Left forelimb (tissue), 1 donor: ENCODE measurements at places on chromosomes 11 and 22.

DNA sequence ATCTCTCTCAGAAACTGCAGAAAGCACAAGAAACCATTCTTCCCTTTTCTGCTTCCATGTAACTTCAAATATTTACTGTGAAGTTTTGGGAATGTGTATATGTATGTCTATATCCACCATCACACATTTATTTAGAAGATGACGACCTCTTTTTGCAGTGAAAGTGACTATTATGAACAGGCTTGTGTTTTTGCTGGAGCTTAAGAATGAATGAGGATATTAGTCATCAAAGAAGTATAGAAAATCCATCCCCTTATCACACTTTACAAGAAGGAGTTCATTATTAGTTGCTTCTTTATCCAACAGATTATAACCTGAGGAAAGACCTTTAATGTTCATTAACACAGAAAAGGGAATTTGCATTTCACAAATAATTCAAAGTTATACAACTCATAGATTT, 21.1 kb upstream of the SLC5A12 start:
- DNase-seq = no peak

DNA sequence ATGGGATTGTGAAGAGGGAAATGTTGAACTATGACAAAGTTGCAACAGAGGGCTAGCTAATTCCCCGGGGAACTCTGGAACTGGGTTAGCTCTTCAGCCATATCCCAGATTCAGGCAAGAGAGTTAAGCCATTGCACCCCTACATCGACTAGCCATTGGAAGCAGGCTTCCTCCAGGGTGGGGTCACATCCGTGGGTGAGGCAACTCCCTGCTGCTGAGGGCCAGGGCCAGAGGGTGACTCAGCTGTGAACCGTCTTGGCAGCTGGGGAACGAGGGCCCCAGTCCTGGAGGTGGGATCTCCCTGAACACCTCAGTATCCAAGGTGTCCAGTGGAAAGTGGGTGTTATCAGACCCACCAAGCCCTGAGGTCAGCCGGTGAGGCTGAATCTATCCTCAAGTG, 41.1 kb downstream of the RPS6KA4 start:
- DNase-seq = no peak

DNA sequence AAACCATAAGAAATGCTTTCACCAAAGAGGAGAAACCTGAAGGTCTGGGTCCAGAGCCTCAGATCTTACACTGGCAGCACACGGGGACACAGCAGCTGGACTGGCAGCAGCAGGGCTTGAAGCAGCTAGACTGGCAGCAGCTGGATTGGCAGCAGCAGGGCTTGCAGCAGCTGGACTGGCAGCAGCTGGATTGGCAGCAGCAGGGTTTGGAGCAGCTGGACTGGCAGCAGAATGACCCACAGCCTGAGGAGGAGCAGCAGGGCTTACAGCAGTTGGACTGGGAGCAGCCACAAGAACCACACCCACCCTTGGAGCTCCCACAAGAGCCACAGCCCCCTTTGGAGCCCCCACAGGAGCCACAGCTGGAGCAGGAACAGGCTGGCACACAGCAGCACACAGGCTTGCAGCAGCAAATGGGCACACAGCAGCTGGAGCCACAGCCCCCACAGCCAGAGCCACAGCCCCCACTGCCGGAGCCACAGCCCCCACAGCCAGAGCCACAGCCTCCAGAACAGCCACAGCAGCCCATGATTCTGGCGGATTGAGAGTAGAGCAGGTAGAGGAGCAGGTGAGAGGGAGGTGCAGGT, at the start of gene KRTAP5-11:
Gene KRTAP5-11, minus strand, starts transcription at position 567 of the 587 bp plus-strand sequence. Its CDS starts 38 bp downstream, at position 529.
- no peak for DNase-seq

GRCh38 chr11:17478070-17478469, 1.4 kb upstream of the ABCC8 start:
- no peak for DNase-seq

GRCh38 chr11:61472282-61472681, 36.3 kb upstream of the LRRC10B start:
- no peak for DNase-seq

DNA sequence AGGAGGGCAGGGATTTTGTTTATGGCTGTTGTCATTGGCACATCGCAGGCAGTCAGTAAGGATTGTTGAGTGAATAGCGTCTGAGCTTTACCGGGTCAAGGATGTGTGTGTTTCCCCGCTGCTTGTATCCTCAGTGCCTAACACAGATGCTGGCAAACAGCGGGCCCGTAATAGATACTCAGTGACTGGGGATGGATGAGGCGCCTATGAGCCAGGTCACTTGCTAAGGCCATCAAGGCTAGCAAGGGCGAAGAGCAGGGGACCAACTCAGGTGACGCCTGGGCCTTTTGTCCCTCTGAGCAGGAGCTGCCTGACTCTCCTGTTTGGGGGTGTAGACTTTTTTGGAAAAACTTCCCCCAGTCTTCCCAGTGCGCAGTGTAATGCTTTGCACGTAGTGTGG, 118.1 kb downstream of the HIPK3 start:
- DNase-seq = no peak

- no peak for DNase-seq
Measured at GRCh38 chr11:114610984-114611944, 15.7 kb upstream of the NXPE4 start.

DNA sequence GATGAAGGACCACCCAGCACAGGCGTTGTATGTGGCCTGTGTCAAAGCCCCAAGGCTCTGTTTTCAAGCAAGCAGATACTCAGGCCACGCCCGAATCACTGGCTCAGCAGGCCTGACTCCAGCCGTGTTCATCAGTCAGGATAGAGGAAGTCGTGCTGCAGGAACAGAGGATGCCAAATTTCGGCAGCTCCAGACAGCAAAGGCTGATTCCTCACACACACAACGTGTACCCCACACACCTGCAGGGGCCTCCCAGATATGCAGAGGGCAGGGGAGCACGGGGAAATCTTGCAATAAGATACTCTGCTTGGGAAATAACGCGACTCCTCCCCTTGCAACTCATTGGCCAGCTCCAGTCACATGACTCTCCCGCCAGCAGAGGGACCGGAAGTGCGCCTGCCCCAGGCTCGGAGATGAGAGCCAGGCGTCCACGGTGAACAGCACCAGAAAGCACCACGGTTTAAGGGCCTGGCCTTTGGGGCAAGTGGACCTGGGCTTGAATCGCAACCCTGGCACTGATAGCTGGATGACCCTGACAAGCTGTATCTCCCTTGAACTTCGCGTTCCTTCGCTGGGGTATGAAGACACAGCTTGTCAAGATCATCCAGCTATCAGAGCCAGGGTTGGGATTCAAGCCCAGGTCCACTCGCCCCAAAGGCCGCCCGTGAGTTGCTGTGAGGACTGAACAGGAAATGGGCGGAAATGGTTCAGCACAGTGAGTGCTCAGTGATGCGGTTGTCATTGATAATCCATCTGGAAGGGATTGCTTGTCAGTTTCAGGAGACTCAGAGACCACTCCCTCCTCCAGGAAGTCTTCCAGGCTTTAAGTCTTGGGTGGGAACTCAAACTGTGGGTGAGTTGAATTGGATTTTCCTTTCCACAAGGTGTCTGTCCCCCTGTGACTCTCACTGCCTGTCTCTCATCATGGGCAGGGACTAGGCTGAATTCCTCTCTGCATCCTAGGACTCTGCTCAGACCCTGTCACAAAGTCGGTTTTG, 88.5 kb downstream of the MYEOV start:
- peak; percentile 68 for DNase-seq

DNA sequence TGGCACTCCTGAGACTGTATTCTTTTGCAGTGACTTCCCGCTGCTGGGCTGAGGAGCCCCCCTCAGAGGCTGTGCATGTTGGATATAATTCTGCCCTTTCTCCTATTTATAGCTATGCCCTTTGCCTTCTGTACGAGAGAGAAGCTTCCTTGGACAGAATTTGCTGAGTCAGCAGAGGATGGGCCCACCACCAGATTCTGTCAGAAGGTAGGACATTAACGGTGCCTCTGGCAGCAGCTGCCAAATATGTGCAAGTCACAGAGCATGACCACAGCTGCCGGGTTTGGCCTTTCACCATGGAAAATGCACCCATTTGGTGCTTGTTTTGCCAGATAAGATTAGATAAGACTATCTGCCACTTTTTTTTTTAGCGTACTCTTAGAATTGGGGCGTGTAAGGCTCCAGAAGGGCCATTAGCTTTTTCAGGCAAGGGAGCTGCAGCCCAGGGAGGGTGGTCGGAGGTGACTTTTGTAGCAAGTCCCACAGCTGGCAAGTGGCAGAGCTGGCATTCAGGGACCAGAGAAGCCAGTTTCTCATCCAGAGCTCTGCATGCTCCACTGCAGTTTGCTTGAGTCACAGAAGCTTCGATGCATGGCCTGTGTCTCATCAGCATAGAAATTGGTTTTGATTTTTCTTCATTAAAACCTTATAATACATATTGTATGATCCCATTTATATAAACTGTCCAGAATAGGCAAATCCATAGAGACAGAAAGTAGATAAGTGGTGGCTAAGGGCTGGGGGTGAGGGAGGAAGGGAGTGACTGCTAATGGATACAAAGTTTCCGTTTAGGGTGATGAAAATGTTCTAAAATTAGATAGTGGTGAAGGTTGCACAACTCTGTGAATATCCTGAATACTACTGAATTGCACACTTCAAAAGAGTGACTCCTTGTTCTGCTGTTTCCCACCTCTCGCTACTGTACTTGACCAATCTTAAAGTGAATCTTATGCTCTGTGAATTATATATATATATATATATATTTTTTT, 15.8 kb downstream of the UPB1 start:
- DNase-seq = no peak

- no peak for DNase-seq
Measured at GRCh38 chr22:44153710-44154109, 27.0 kb upstream of the PARVG start.

DNA sequence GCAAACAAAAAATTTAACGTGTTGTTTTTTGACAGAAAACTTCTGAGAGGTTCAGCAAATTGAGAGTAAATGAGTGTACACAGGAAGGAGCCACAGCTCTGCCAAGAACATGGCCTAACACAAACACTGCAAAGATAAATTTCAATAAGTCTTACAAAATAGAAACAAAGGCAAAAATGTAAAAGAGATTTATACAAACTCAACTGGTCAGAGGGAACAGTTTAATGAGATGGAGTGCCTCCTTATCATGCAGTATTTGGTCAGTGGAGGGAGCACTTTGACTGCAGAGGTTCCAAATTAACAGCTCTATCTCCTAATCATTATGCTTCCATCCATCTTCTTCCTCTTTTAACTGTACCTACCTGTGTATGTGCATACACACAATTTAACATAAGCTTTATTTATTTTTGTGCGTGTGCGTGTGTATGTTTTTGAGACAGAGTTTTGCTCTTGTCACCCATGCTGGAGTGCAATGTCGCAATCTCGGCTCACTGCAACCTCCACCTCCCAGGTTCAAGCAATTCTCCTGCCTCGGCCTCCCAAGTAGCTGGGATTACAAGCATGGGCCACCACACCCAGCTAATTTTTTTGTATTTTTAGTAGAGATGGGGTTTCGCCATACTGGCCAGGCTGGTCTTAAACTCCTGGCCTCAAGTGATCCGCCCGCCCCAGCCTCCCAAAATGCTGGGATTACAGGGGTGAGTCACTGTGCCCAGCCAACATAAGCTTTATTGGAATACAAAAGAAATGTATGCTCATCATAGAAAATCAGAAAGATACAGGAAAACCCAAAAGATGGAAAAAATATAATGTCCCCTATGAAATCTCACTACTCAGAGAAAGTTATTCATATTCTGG, 111.9 kb downstream of the MRTFA start:
- DNase-seq = no peak

DNA sequence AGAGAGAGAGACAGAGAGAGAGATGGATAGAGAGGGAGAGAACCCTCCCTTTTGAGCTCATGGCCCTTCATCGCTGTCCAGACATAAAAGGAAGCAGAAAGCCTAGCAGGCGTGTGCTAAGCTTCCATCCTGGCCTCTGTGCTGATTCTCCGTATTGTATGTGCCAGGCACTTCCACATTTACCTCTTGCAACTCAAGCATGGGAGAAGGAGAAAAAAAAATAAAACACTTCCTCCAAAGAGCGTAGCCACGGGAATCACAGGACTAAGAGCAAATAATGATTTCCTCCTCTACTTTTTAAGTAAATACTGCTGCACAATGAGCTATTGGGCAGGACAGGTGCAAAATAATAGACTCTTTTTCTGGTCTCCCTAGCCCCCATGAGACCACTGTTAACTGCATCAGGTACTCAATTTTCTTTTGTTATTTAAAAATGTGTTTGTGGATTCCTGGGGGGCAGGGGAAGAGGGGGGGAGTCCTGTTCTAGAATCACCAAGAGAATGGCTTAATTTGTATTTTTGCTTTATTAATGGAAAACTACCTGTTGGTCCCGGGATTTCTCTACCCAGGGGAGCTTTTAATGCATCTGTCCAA, 154.3 kb downstream of the NXPE2 start:
- no peak for DNase-seq

DNA sequence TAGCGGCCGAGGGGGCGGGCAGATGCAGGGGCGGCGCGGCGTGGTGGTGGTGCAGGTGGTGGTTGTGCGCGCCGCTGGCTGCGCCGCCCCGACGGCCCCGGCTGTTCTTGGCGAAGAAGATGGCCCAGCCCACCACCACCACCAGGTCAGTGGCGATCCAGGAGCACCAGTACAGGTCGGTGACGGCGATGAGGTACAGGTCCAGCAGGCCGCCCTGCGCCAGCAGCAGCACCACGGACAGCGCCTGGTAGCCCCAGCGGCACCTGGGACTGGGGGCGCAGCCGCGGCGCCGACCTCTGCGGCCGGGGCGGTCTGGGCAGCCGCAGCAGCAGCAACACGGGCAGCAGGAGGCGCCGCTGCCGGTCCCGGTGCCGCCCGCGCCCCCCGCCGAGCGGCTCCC, 879 bp downstream of the TMEM121B start:
- DNase-seq = peak; percentile 81

- peak; percentile 33 for DNase-seq
Measured at GRCh38 chr11:17604201-17604914, 57.3 kb downstream of the OTOG start.

GRCh38 chr11:108938604-108939003, 273.7 kb downstream of the DDX10 start:
- no peak for DNase-seq

DNA sequence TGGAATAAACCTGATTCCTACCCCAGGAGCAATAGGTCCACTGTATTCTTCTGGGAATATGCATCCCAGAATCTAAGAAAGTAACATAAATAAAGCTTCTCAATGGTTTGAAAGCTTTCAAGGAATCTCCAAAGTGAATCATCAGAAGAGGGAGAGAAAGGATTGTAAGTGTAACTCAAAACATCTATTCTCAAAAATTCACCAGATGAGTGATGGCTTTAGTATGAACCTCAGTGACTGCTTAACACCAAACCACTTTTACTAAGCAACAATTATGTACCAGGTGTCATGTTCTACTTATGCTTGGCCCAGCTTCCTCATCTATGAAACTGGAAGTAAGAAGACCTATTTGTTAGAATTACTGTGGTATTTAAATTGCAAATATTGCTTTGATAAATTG, 7.4 kb downstream of the RAB38 start:
- DNase-seq = no peak

GRCh38 chr22:43625242-43625641, 186.9 kb downstream of the EFCAB6 start:
- DNase-seq = no peak

- DNase-seq = no peak
Measured at GRCh38 chr11:13368041-13368446, 90.5 kb downstream of the BMAL1 start.

GRCh38 chr11:117519590-117519989, 191.9 kb downstream of the CEP164 start:
- DNase-seq = no peak
